ENCODE measurements at places on chromosomes 3 and 15. TPM values are rescaled to one million over a fixed set of nuclear protein-coding genes. Genes with fewer than 3 reads are reported as not detected.

DNA sequence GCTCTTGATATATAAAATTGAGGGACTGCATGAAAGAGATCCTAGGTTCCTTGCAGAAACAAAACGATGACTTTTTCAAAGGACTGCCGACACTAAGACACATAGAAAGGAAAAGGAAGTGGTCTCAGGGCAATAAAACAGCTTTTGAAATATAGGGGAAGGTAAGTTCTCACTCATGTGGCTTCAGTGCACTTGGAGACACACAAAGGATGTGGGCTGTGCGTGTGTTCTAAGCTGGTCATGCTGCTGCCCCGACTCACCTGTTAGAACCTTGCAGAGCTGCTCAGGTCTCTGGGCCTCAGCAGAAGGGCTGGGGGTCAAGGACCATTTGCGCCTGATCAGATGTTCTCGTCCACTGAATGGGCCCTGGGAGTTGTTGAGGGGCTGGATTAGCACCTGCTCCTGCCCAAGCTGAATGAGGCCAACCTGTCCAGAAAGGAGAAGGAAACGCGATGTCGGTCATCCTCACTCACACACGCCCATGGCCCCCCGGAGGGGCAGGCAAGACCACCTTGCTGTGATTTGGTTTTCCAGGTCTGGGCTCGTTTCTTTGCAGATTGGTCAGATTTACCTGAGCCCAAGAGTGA, 11.1 kb downstream of the ADAMTS17 start:
- DNase-seq = no peak

DNA sequence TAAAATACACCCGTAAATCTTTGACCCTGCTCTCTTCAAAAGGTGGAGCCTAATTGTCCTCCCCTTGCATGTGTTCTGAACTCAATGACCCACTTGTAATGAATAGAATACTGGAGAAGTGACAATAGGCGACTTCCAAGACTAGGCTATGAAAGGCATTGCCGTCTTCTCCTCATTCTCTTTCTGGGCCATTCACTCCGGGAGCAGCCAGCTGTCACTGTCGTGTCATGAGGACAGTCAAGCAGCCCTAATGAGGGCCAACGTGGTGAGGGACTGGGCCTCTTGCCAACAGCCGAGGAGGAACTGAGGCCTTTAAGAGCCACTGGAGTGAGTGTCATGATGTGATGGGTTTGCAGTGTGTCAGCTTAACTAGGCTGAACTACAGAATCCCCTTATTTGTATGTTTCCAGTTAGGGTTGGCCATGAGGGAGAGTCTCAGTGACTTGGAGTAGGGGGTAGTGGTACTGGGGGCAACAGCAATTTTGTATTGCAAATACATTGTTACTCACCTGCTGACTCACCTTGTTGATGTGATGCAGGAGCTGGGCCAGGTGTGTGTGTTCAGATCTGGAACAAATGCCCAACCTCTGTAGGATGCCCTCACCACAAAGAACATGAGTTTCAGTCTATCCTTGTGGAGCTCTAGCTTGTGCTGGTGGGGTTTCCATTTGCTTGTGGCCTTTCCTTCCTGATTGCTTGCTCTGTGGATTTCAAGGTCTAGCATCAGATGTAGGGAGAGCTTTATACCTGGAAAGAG, 188.5 kb upstream of the PROK2 start:
- DNase-seq = no peak

- no peak for DNase-seq
These were observed 24.0 kb upstream of the TLE3 start for GRCh38 chr15:70121624-70122302.

GRCh38 chr3:186566772-186567071, 417 bp downstream of the TBCCD1 start:
- no peak for DNase-seq

- no peak for DNase-seq
These were observed 53.9 kb downstream of the CALML4 start for GRCh38 chr15:68151277-68151676.

DNA sequence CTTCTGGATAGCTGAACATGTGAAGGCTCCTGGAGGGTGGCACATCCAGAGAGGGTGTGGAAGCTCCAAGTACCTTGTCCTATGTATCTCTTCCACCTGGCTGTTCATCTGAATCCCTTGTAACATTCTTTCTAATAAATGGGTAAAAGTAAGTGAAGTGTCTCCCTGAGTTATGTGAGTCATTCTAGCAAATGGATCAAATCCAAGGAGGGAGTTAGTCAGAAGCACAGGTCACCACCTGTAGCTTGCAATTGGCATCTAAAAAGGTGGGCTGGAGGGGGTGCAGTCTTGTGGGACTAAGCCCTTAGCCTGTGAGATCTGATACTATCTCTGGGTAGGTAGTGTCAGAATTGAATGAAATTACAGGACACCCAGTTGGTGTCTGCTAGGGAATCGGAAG, 71.0 kb downstream of the WWTR1 start:
- no peak for DNase-seq

The TP63 gene
- 0.35 TPM for total RNA-seq

The SI gene
- not detected for total RNA-seq

The POTEB gene
- not detected for total RNA-seq
